CD14-positive monocyte (primary cell): ENCODE measurements at places on chromosomes 5 and 9.

DNA sequence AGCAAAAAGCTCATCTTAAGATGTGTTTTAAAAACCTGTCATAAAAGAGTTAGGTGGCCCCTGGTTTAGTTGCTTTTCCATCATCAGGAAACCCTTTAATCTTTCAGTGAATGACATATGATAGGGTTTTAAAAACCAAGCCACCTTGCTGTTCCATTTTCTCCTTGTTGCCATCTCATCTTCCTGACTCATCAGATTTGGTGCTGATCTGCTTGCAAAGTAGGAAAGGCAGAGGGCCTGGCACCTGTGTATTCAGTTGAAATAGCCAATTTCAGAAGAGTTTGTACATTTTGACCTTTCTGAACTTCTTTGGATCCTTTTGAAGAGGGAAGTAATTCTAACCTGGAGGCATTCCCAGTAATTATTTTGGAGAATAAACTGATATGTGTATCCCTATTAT, 272.7 kb downstream of the CD180 start:
- no peak for DNase-seq

GRCh38 chr5:154683101-154683880, 71.9 kb upstream of the LARP1 start:
- peak; percentile 70 for DNase-seq

- no peak for DNase-seq
These were observed 951.9 kb upstream of the DMAC1 start for GRCh38 chr9:8751406-8751930.

- DNase-seq: no peak
These were observed 405.6 kb upstream of the ZNF608 start for GRCh38 chr5:125152044-125152443.

DNA sequence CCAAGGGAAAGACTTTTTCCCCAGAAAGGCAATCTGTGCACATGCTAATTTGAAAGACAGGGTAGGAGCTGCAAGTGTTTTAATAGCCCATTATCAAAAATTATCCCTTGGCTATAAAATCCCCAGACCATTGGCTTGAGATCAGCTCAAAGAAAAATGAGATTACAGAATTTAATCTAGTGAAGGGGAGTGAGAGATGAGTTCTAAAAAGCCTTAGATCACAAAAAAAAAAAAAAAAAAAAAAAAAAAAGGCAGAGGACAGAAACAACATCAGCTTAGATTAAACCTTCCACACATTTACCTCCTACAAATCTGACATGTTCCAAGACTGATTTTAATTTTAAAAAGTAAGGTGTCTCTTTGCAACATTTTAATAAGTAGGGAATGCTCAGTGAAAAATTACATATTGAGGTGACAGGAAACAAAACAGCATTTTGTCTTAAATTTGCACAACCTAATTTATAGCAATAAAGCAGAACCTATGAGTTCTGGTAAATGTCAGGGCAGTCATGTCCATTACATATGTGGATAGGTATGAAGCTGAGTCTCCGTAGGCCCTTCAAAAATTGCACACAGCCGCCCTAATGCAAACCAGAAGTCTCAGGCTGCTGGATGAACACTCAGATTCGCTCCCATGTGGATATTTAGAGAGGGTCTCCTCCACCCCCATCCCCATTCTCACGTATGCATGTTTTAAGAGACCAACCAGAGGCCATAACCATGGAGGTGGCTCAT, 43.4 kb downstream of the NFIB start:
- DNase-seq: no peak

DNA sequence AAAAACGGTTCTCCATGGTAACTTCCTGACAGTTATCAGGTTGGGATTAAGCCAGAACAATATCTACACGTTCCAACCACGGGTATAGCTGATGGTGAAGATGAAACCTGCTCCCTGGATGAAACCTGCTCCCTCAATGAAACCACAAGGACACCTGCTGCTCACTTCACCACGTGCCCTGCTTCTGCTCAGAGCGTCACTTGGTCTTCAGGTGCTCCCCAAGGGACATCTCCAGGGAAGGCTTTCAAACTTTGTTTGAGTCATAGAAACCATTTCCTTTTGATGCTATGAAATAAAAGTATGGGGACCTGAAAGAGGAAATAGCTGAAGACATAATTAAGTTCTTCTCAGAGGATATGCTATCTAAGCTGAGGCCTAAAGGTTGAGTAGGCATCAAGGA, 242.4 kb downstream of the MED10 start:
- DNase-seq: no peak

DNA sequence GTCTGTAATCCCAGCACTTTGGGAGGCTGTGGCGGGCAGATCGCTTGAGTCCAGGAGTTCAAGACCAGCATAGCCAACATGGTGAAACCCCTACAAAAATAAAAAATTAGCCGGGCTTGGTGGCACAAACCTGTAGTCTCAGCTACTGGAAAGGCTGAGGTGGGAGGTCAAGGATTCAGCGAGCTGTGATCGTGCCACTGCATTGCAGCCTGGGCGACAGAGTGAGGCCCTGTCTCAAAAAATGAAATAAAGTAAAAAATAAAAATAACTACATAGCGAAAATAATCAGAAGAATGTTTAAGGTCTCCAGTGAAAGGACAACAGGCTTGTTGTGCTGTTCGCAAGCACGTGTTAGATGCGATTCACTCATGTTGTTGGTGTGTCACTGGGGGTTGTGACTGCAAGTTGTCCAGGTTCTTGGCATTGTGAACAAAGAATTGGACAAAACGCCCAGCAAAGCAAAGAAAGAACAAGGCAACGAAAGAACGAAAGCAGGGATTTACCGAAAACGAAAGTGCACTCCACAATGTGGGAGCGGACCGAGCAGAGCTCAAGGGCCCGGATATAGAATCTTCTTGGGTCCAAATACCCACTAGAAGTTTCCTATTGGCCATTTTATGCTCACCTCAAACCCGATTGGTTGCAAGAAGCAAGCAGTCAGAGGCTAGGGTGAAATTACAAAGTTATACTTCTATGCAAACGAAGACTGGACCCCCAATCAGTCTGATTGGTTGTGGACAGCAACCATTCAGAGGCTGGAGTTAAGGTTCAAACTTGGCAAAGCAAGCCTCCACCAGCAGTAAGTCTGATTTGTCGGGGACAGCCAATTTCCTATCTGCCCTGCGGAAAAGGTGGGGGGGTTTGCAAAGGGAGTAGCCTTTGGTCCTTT, 844 bp upstream of the MCCC2 start:
- peak; percentile 20 for DNase-seq

- no peak for DNase-seq
These were observed 5.6 kb upstream of the SPDL1 start for GRCh38 chr5:169577951-169578350.

DNA sequence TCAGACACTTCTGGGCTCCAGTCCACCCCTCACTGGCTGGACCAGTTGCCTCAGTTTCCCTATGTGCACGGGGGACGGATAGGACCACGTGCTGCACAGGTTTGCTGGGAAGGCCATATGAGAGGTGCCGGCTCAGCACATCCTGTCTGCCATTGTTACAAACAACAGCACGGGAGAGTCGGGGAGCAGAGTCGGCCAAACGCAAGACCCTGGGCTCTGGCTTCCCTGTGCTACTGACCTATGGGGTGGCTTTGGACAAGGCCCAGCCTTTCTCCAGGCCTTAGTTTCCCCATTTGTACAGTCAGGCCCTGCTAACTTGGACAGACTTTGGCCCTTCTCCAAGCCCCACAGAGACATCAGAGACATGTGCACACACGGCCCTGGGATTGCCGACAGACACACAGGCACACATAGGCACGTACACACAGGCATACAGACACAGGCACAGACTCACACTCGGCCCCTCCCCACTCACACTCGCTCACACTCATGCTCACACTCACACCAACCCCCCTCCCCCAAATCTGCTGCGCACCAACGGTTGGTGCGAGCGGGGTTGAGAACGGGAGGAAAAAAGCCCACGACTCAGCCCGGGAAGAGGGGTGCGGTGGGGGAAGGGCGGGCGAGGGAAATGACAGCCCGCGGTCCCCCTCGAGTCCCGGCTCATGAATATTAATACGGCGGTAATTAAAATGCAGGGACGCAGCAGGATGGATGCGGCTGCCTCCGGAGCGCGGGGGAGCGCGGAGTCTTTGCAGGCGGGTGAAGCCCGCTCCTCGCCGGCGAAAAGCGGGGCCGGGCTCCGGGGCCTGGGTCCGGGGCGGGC, 133.0 kb downstream of the C9orf50 start:
- peak; percentile 66 for DNase-seq

- no peak for DNase-seq
These were observed 34.8 kb downstream of the DYNC2I2 start for GRCh38 chr9:128621730-128622455.

- DNase-seq: no peak
These were observed 592.1 kb downstream of the TLE4 start for GRCh38 chr9:80163889-80164288.

DNA sequence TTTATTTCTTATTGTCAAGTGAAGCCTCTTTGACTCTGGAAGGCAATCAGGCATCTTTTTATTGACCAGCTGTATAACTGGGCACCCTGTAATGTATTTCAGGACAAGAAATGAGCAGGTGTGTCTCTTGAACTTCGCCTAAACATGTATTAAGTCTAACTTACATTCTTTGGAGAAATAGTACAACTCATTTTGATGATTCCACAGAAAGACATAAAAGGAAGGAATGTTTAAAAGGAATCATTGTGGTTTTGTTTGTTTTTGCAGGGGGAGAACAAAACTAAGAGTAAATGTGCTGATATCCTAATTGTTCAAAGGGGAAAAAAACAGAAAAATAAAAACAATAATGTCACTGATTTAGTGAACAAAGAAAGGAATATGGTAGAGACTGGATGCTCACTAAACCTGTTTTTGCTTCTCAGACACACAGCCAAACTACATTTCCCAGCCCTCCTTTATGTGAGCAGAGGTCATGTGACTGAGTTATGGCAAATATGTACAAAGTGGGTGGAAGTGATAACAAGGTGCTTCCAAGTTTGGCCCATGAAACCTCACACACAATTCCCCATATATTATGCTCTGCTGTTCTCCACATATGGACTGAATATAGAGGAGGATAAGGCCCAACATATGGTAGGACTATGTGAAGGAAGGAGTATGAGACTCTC, 150.6 kb upstream of the ACOT12 start:
- no peak for DNase-seq

DNA sequence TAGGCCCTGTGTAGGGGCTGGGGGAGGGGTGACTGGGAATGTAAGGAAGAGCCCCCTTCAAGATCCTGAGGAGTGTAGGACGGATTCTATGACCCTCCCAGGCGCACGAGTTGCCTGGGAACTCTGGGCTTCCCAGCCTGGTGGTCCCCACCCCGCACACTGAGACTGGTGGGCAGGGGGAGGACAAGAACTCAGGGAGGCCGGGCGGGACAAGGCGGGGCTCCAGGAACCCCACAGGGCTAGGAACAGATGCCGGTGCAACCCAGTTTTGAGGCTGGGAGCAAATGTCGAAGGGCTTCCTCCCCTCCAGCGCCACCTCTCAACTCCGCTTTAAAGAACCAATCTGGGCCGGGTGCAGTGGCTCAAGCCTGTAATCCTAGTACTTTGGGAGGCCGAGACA, 1.3 kb upstream of the VDAC1 start:
- DNase-seq: no peak

DNA sequence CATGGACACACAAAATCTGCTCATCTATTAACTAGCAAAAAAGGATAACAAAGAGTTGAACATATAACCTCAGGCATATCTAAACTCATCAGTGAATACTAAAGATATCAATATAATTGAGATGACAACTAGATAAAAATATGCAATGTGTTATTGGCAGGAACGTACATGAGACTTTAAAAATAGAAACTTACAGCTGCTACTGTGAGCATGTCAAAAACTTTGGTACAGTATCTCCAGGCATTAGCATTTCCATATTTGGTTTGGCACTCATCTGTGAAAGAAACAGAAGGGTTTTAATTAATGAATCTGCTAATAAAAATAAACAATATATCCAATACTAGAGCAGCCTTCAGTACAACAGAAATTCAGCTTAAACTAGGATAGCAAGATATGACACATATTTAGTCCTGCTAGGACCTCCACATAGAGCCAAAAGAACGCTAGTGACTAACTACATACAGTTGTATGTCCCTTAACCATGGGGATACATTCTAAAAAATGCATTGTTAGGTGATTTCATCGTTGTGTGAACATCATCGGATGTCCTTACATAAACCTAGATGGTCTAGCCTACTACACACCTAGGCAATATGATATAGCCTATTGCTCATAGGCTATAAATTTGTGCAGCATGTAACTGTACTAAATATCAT, 10.5 kb upstream of the SCAI start:
- DNase-seq: no peak

- no peak for DNase-seq
These were observed 101.9 kb downstream of the MACIR start for GRCh38 chr5:103360475-103360874.

- DNase-seq: no peak
These were observed 11.9 kb downstream of the EEIG1 start for GRCh38 chr9:127968700-127969383.

GRCh38 chr9:114538241-114538640, 33.0 kb upstream of the WHRN start:
- peak; percentile 38 for DNase-seq

- DNase-seq: no peak
These were observed 27.2 kb downstream of the NCBP1 start for GRCh38 chr9:97660847-97661246.

DNA sequence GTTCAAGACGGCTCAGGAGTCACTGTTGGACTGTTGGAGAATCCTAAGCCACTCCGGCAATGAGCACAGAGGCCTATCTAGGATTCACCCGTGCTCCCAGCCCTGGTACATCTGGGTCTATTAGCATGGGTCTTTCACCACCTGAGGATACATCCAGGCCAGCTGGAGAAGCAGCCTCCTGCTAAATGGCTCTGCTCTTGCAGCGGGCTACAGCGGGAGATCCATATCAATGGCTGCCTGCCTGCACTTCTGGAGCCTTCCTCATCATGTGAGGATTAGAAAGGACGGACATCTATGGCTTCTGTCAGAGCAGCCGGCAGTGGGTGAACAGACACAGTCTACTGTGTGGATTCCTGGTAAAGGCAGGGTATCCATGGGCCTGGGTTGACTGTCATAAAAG, 357.4 kb downstream of the MLLT3 start:
- no peak for DNase-seq

- DNase-seq: no peak
These were observed 30.3 kb upstream of the TIFAB start for GRCh38 chr5:135482381-135482933.

DNA sequence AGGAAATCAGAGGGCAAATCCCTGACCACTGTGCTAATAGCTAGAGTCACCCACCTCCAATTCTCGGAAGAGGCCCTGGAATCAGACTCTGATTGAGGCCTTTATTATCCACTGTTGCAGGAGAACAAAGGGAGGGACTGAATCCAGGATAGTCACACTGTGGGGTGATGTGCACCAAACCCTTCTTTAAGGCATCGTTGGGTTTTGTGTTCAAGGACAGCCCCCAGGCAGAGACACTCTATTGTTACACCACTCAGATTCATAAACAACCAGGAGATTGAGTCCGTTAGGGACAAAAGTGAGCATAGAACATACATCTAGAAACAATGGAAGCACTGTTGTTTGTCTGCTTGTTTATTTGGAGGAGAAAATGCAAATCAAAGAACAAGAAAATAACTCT, 124.6 kb upstream of the TBCA start:
- DNase-seq: no peak
